ENCODE measurements at places on chromosomes 1 and 21. TPM values are rescaled to one million over a fixed set of nuclear protein-coding genes. Genes with fewer than 3 reads are reported as not detected.

- no peak for DNase-seq
Observed at GRCh38 chr1:220813013-220813412, 26.3 kb downstream of the MTARC1 start.

- DNase-seq, result no peak
Observed at GRCh38 chr1:231252336-231252735, 11.3 kb downstream of the GNPAT start.

GRCh38 chr1:235138821-235139220 is 10.2 kb upstream of the TOMM20 start:
- no peak for DNase-seq

DNA sequence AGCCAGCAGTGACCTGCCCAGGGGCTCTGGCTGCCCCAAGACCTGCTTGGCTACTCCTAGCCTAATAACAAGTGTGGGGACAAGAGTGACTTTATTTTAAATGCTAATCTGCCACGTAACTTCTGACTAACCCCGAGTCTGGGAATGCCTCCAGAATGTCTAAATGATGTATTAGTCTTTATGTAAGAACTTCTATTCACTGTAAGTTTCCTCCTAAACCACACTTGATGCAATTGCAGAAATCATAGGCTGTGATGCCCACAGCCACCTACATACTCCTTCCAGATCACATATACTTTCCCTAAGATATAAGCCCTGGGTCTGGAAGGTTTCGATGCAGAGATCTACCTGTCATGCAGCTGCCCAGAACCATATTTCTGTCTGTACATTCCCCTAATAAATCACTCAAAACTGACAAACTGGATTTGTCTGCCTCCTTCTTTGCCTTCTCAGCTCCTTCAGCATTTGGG is 5.9 kb upstream of the VPS45 start:
- DNase-seq, result peak; percentile 97

- no peak for DNase-seq
Observed at GRCh38 chr1:43305926-43306687, 5.3 kb downstream of the TIE1 start.

DNA sequence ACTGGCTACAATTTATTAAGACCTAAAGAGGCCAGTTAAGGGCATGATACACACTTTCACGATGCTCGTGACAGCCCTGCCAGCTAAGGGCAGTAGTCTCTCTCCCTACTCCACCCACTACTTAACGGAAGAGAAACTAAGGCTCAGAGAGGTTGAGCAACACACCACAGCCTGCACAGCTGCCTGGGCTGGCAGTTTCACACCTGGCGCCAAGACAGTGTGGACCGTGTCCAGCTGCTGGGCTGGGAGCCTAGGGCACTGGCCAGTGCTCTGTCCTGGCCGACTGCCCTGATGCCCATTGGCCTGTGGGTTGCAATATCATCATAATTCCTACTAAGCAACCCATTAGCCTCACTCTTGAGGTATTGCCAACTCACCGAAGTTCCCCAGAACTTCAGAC is 27.6 kb downstream of the TENT5C start:
- no peak for DNase-seq

GRCh38 chr1:10825592-10825991 is 29.1 kb upstream of the CASZ1 start:
- no peak for DNase-seq

The OPRD1 gene
- not detected for total RNA-seq

All from A172 (cell line).